ENCODE measurements at places on chromosomes 12 and 14.

DNA sequence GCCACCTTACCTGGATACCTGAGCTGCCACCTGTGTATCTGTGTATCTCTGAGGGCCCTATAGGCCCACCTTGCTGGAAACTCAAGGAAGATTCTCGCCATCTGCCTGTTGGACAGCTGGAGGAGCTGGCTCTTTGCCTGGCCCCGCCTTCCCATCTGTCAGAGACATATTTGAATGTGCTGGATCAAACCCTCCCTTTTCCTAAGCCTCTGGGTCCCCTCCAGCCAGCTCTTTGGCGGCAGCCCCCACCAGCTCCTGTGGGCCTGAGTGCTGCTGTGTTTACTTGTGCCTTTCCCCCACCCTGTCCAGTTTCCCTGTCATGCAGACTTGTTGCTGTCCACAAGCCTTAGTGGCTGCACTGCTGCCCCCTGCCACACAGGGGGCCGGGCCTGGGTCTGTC lies 55.9 kb upstream of the SRSF5 start:
- DNase-seq: no peak

- DNase-seq: no peak
Measured at GRCh38 chr12:97301576-97301975, 161.0 kb upstream of the RMST start.

DNA sequence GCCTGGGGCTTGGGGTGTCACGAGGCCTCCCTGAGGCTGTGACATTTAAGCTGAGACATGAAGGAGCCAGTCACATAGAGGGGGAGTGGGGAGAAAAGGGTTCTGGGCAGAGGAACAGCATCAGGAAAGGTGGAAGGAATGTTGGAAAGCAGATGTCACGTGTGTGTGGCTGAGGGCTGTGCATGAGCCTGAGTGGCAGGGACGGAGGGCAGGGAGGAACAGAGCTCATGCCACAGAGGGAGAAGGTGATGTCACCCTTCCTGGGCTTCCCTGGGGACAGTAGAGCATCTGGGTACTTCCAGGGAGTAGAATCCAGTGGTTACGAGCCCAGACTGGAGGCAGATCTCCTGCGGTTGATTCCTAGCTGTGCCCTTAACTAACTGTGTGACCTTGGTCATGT lies 32.0 kb upstream of the JDP2 start:
- DNase-seq: no peak

DNA sequence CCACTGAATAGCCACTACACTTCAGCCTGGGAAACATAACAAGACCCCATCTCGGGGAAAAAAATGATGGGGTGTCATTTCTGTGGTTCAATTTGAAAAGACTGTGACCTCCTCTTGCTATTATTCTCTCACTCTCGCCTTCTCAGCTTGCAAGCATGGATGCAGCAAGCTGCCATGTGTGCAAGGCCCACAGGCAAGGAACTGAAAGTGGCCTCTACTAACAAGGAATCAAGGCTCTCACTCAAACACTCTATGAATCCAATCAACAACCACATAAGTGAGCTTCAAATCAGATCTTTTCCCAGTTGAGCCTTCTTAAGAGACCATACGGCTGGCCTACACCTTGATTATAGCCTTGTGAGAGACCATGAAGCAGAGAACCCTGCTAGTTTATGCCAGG lies 17.9 kb upstream of the DHRS7 start:
- DNase-seq: no peak

DNA sequence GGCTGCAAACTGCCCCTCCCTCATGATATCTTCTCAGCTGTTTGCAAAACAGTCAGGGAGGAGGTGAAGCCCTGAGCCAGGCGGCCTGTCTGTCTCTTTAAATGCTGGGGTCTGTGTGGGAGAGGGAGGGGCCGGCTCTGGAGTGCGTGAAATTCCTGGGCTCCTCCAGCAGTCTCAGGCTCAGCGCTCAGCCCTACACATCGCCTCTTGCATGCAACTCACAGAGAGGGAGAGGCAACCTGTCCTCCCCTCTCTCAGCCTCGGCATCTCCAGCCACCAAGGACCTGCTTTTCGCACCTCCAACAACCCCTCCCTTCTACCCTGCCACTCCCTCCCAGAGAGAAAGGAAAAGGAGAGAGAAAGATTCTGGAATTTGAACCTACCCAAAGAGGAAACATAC lies at the start of gene NRXN3:
NRXN3 (plus strand) TSS at position 171 of the 400 bp plus-strand sequence. CDS start 72,721 bp downstream, outside the sequence.
- DNase-seq: no peak

DNA sequence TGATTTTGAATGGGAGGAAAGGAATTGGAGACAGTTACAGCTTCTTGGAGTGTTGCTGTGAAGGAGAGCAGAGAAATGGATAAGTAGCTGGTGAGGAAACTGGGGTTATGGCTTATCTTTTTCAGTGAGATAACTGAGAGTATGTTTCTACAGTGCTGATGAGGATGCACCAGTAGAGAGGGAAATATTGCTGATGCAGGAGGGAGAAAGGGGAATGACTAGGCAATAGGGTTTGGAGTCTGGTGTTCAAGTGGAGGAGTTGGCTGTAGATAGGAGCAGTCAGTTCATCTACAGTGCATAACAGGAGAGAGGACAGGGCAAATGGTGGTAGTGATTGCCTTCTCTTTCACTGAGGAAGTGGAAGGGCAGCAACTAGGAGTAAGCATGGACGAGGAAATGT lies 33.0 kb downstream of the SPATS2 start:
- no peak for DNase-seq

GRCh38 chr14:62378057-62378456 lies 615.8 kb downstream of the SNAPC1 start:
- no peak for DNase-seq

DNA sequence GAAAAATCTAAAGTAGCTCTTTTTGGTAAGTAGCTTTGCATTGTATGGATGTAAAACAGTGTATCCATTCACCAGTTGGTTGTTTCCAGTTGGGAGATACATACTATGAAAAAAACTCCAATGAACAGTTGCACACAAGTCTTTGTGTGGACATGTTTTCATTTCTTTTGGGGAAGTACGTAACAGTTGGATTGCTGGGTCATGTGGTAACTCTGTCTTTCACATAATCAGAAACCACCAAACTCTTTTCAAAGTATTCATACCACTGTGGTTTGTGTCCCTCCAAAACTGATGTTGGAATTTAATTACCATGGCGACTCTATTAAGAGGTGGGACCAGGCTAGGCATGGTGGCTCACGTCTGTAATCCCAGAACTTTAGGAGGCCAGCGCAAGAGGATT lies 58.9 kb upstream of the RESF1 start:
- no peak for DNase-seq
